ENCODE measurements at places on chromosomes 3 and 15.

GRCh38 chr3:120650311-120650710 lies 31.7 kb downstream of the HGD start:
- no peak for DNase-seq

DNA sequence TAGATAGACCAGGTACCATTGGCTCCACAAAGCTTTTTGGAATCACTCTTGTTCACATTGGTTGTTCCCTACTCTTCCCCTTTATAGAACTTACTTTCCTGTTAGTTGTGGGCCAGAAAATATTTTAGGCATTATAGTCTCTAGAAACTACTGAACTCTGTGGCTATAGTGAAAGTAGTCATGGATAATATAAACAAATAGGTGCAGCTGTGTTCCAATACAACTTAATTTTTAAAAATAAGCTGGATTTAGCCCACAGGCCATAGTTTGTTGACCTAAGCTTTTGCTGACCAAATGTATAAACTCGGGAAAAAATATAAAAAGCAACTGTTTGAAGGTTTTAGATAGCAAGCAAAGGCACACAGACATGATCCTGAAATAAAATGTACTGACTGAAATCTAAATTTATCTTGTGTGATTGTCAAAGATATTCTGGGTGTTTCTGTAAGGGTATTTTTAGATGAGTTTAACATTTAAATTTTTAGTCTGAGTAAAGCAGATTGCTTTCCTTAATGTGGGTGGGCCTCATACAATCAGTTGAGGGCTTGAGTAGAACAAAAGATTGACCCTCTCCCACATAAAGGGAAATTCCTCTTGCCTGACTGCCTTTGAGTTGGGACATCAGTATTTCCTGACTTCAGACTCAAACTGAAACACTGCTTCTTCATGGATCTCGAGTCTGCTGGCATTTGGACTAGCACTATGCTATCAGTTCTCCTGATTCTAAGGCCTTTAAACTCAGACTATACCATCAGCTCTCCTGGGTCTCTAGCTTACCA lies 13.2 kb downstream of the IQCB1 start:
- no peak for DNase-seq

GRCh38 chr3:125479091-125479490 lies 40.9 kb downstream of the SNX4 start:
- no peak for DNase-seq

GRCh38 chr15:36943508-36944361 lies 156.6 kb downstream of the MEIS2 start:
- DNase-seq: no peak

DNA sequence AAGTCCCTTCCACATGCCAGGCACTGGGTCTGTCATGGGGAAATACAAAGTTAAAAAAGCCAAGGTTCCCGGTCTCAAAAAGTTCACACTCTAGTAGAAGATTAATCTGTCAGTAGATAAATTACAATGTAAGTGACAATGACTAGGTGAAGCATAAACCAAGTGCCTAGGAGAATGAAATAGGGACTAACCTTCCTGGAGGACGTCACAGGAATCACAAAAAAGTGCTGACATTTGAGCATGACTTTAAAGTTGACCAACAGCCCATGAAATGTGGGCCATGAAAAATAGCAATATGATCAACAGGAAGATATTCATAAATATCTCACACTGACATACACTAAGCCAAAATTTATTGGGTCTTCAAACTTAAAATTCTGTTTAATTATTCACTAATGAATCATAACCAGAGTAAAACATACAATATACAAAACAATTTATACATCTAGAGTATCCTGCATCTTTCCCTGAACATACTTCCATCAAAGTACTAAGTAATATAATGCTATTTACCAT lies 20.0 kb downstream of the COPS2 start:
- no peak for DNase-seq

GRCh38 chr3:129606636-129607390 lies at the start of gene PLXND1:
PLXND1 (minus strand) TSS chr3:129606676; CDS start chr3:129606639, 37 bp downstream.
- DNase-seq: no peak

DNA sequence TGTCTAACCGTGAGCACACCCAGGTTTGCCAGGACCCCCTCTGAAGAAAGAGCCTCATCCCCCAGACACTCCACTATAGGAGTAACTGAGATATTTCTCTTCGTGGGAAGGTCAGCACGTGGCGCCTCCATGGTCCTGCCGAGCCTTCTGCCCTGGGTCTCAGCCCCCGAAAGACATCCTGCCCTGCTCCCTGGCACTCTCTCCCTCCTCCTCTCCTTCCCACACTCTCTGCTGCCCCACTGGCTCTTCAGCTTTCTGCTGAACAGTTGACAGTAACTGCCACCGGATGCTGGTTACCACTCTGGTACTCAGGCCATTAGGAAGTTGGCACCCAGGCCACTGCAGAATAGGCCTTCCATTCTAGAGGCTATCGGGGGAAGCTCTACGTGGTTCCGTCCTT lies 185.2 kb downstream of the UACA start:
- no peak for DNase-seq

GRCh38 chr3:102017784-102018183 lies 168.5 kb downstream of the NFKBIZ start:
- no peak for DNase-seq

- DNase-seq: no peak
Observed at GRCh38 chr3:42007785-42008184, 45.9 kb upstream of the ULK4 start.

DNA sequence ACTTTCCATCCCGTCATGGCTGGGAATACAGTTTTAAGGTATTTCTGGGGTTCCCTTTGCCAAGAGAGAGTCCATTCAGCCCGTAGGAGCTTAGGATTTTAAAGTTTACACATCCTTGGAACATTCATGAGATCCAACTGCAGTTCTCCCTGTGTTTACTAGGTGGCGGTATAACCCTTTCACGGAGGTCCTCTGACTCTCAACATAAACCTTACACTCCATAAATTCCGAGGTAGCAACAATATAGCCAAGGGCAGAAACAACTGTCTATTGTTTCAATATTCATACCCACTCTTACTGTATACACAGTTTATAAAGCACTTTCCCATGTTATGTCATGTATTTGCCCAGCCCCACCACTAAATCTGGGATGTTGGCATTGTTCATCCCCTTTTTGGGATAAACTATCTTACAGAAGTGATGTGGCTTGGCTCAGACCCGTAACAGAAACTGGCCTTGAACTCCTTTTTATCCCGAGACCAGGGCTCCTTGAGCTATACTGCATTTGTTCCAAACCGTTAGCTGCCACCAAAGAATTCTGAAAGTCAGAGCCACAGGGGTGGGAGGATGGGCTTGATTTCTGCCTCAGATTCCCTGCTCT lies 69.2 kb upstream of the COL6A5 start:
- DNase-seq: no peak

- DNase-seq: no peak
Observed at GRCh38 chr15:42891569-42891968, 29.0 kb downstream of the TTBK2 start.

DNA sequence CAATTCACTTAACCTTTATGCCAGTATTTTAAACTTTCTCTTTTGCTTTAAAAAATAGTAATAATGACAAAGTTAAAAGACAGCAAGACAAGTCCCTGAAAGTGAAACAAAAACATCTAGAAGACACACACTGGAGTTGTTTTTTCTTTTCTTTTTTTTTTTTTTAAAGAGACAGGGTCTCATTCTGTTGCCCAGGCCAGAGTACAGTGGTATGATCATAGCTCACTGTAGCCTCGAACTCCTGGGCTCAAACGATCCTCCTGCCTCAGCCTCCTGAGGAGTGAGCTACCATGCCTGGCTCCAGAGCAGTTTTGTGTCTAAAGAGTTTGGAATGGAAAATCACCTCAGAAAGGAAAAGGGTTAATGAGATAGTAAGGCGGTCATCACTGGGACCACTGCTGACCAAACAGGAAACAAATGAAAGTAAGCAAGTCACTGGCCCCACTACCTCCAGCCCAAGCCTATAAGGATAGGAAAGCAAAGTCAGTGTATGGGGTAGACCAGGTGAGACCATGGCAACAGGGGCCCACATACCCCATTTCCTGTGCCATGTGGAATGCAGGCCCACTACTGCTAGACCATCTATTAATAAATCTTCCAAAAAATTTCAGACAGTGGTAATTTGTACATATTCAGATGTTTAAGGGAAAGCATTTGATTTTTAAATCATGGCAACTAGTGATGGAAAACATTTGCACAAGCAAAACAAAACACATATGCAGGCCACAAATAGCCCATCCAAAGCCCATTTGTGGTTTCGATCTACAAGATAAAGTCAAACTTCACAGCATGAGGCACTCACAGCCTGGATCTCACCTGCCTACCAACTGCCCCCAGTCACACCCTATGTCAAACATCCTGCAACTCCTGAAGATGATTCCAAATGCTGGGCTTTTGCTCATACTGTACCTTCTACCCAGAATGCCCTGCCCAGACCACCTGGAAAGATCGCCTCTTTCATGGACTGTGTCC lies 62.6 kb downstream of the OSBPL10 start:
- DNase-seq: no peak

GRCh38 chr15:89057506-89058133 lies 30.6 kb upstream of the ABHD2 start:
- DNase-seq: peak; percentile 59

Measured in NK-92 treated with Interleukin-12 subunit alpha and Interleukin-12 subunit beta, amount 100 ng/mL, for 24 hours (cell line).